Regular cardiac myocyte (primary cell): ENCODE measurements at places on chromosomes 3 and 15. TPM values are rescaled to one million over a fixed set of nuclear protein-coding genes. Genes with fewer than 3 reads are reported as not detected.

SNURF gene
- total RNA-seq = 9.0 and 14.7 TPM in 2 replicates

CACNA2D3 gene
- 0.19 and 0.85 TPM in 2 replicates for total RNA-seq

MINAR1 gene
- 0.38 and 0.56 TPM in 2 replicates for total RNA-seq

KCTD6 gene
- 7.9 and 8.7 TPM in 2 replicates for total RNA-seq

A4GNT gene
- total RNA-seq = not detected in 2 replicates

ADGRG7 gene
- total RNA-seq = not detected in 2 replicates

CBLB gene
- 26.5 and 62.6 TPM in 2 replicates for total RNA-seq

NMB gene
- 4.6 and 7.3 TPM in 2 replicates for total RNA-seq

SLC6A20 gene
- total RNA-seq = not detected in 2 replicates

GOLGA6D gene
- under 0.01 TPM in 1 of 2 replicates, not detected in the other for total RNA-seq

SLCO2A1 gene
- under 0.01 and 0.28 TPM in 2 replicates for total RNA-seq

TTLL13 gene
- not detected in 2 replicates for total RNA-seq

CCR5 gene
- total RNA-seq = not detected in 2 replicates

STRIT1 gene
- not detected in 2 replicates for total RNA-seq

C3orf85 gene
- total RNA-seq = not detected in 2 replicates

DAZL gene
- not detected in 2 replicates for total RNA-seq

ARGFX gene
- total RNA-seq = not detected in 2 replicates

USP50 gene
- 0.28 TPM in 1 of 2 replicates, not detected in the other for total RNA-seq

PCOLCE2 gene
- 27.8 and 73.6 TPM in 2 replicates for total RNA-seq

NOP10 gene
- 166 and 266 TPM in 2 replicates for total RNA-seq

TRIM71 gene
- not detected in 2 replicates for total RNA-seq

MTHFS gene
- total RNA-seq = 12.1 and 15.9 TPM in 2 replicates

FEZF2 gene
- not detected in 2 replicates for total RNA-seq

RAB6B gene
- 0.19 and 1.7 TPM in 2 replicates for total RNA-seq

GPR27 gene
- total RNA-seq = 0.28 TPM in 1 of 2 replicates, not detected in the other

ERICH6 gene
- total RNA-seq = under 0.01 TPM in 1 of 2 replicates, not detected in the other

CPLX3 gene
- not detected in 2 replicates for total RNA-seq

GRIP2 gene
- total RNA-seq = 0.19 and 1.1 TPM in 2 replicates

PRICKLE2 gene
- 11.9 and 27.3 TPM in 2 replicates for total RNA-seq

GNAI2 gene
- total RNA-seq = 164 and 291 TPM in 2 replicates

MUC13 gene
- not detected in 2 replicates for total RNA-seq

HYAL1 gene
- total RNA-seq = 0.96 and 2.5 TPM in 2 replicates
